Gastrocnemius medialis (tissue), 4 donors: ENCODE measurements at places on chromosomes 7 and 10. TPM values are rescaled to one million over a fixed set of nuclear protein-coding genes. Genes with fewer than 3 reads are reported as not detected.

Gene TBX20
- not detected for total RNA-seq

Gene INA
- total RNA-seq, result not detected

Gene IFIT1B
- not detected for total RNA-seq

Gene BAMBI
- 0.82 TPM for total RNA-seq

Gene MICU1
- 45.3 TPM for total RNA-seq

Gene LOXL4
- 5.3 TPM for total RNA-seq

Gene ELAPOR2
- total RNA-seq, result 2.3 TPM

Gene EEF1AKMT2
- 11.2 TPM for total RNA-seq

Gene TCTN3
- total RNA-seq, result 6.3 TPM

Gene TRIM73
- 1.1 TPM for total RNA-seq

Gene COL28A1
- total RNA-seq, result 15.2 TPM

Gene LGI1
- total RNA-seq, result not detected

Gene HOXA6
- 4.2 TPM for total RNA-seq

Gene PTPRE
- 0.97 TPM for total RNA-seq

Gene TUBAL3
- total RNA-seq, result 0.18 TPM

Gene ODAD2
- not detected for total RNA-seq

Gene C10orf62
- total RNA-seq, result not detected

Gene CPED1
- 4.8 TPM for total RNA-seq

Gene ZNF775
- 3.4 TPM for total RNA-seq

Gene ELFN1
- total RNA-seq, result 1.0 TPM

Gene FAM241B
- total RNA-seq, result 1.1 TPM

Gene ANKRD61
- total RNA-seq, result not detected

Gene ACBD7
- total RNA-seq, result not detected

Gene WBP1L
- 149 TPM for total RNA-seq

Gene KLF14
- 0.51 TPM for total RNA-seq

Gene IRF5
- total RNA-seq, result 2.3 TPM

Gene PRKCQ
- 25.8 TPM for total RNA-seq

Gene TRIM56
- total RNA-seq, result 11.4 TPM

Gene C10orf105
- not detected for total RNA-seq

Gene MCM10
- total RNA-seq, result 0.75 TPM

Gene ZMIZ2
- total RNA-seq, result 19.8 TPM

Gene FAM131B
- 0.33 TPM for total RNA-seq

Gene LLCFC1
- total RNA-seq, result not detected

Gene AKR1C8
- 0.56 TPM for total RNA-seq
